ENCODE measurements at places on chromosomes 4 and X. TPM values are rescaled to one million over a fixed set of nuclear protein-coding genes. Genes with fewer than 3 reads are reported as not detected.

GRCh38 chr4:137896221-137896737 is 345.9 kb downstream of the SLC7A11 start:
- no peak for DNase-seq

- DNase-seq, result no peak
Observed at GRCh38 chr4:2457481-2458295, 11.2 kb upstream of the RNF4 start.

DNA sequence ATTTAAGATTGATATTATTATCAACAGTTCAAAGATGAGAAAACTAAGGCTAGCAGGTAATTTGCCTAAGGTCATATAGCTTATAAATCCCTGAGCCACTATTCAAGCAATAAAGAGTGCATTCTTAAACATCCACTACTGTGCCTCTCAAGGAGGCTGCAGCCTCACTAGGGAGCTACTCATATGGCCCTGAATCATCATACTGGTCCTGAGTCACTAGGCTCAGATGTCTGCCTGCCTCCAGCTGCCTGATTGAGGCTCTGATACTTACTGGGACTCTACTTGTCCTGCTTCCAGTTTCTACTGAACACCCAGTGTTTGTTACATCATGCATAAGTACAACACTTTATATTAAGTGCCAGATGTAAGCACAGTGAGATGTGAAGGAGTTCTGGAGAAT is 110.7 kb downstream of the AASDH start:
- no peak for DNase-seq

- DNase-seq, result peak; percentile 22
Observed at GRCh38 chr4:43992552-43992951, 456.1 kb downstream of the KCTD8 start.

GRCh38 chr4:82780170-82780751 is 18.3 kb downstream of the SCD5 start:
- DNase-seq, result no peak

GRCh38 chrX:43108828-43109227 is 330.9 kb upstream of the PPP1R2C start:
- peak; percentile 10 for DNase-seq

DNA sequence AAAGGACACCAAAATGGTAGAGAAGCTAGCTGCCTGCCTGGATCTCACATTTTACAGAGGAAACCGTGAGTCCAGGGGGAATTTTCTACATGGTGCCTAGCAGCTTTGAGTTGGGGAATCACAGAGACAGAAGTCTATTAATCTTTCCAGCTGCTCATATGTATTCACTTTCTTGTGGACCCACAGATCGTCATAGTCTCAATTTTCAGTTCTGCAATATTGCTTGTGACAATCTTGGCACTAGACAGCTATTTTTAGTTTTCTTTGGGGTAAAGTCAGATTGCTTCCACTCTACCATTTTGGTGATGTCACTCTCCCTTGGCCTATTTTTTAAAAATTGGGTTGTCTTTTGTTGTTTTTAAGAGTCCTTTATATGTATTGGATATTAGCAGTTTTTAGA is 233.4 kb upstream of the STK26 start:
- DNase-seq, result no peak

The HDX gene
- polyA plus RNA-seq, result 4.8 TPM

The NAP1L2 gene
- 0.78 TPM for polyA plus RNA-seq

The CSAG1 gene
- polyA plus RNA-seq, result not detected

The DUX4 gene
- not detected for polyA plus RNA-seq

The ATP8A1 gene
- polyA plus RNA-seq, result 4.4 TPM

The TLR2 gene
- 1.7 TPM for polyA plus RNA-seq

Measured in hepatocyte (in vitro differentiated cells).